ENCODE measurements at places on chromosomes 2 and 18. TPM values are rescaled to one million over a fixed set of nuclear protein-coding genes. Genes with fewer than 3 reads are reported as not detected.
A peak's percentile ranks its signal among the peaks of the same experiment; 100 is the strongest.

The HOXD8 gene
- 170 TPM for polyA plus RNA-seq

The PLEK gene
- polyA plus RNA-seq = 4.7 TPM

GRCh38 chr18:4352746-4353551 is 102.2 kb downstream of the DLGAP1 start:
- peak; percentile 40 for DNase-seq

- peak; percentile 82 for DNase-seq
These were observed 111.9 kb downstream of the AP1S3 start for GRCh38 chr2:223725494-223725893.

DNA sequence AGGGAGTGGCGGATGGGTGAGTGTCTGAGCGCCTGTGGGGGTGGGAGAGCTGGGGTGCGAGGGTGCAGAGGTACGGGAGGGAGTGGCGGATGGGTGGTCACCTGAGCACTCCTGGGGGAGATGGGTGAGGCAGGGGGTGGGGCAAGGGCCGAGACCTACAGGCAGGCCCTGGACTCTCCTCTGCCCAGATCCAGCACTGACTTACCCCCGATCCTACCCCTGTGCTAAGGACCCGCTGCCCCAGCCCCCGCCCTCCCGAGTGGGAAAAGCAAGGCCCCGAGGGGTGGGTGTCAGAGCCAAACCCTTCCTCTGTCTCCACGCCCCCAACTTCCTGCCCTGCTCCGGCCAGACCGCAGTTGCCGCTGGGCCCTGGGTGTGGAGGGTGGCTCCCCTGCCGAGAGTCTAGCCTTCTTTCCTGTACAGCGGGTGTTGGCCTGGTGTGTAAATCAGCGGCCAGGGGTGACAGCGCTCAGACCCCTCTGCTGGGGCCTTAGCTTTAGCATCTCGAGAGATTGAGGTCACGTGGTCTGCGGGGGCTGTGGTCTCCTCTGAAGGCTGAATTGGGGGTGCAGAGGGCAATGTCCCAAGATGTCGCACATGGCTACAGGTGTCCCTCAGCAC is 12.5 kb downstream of the BOK start:
- no peak for DNase-seq

DNA sequence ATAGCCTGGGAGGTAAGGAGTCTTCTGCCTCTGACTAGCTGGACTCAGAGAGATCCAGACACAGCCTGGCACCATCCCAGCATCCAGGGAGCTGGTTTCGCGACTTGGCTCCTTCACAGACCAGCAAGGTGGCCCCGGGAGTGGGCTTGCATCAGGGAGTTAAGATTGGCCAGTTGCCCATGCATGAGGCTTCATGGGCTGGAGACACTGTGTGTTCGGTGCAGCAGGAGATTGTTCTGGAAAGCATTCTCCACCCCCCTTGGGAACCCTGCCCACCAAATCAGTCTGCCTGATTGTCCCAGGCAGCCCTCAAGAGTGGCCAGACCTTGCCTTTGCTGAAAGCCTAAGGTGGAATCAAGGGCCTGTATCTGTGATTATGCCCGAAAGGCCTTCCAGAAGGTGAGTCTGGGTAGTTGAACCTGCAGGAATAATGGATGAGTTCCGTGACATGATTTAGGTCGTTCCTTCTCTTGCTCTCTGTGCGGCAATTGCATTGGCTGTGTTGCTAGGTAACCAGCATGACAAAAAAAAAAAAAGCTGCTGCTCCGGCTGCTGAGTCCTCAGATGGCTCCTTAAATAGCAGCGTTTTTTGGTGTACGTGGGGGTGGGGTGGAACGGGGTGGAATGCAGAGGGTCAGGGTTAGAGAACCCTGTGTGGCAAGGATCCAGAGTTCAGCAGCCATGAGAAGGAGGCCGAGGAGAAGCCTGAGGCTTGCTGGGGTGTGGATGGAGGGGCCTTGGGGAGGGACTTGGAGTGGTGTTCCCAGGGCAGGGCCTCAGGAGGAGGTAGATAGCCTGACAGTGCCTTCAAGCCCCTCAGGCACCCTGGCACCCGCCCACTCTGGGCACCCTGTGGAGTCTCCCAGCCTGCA is 93.0 kb upstream of the MCFD2 start:
- DNase-seq = peak; percentile 88

Measured in left kidney (tissue), 8 donors.